ELF-1 (cell line): ENCODE measurements at places on chromosomes 2 and 18.
A peak's percentile ranks its signal among the peaks of the same experiment; 100 is the strongest.

DNA sequence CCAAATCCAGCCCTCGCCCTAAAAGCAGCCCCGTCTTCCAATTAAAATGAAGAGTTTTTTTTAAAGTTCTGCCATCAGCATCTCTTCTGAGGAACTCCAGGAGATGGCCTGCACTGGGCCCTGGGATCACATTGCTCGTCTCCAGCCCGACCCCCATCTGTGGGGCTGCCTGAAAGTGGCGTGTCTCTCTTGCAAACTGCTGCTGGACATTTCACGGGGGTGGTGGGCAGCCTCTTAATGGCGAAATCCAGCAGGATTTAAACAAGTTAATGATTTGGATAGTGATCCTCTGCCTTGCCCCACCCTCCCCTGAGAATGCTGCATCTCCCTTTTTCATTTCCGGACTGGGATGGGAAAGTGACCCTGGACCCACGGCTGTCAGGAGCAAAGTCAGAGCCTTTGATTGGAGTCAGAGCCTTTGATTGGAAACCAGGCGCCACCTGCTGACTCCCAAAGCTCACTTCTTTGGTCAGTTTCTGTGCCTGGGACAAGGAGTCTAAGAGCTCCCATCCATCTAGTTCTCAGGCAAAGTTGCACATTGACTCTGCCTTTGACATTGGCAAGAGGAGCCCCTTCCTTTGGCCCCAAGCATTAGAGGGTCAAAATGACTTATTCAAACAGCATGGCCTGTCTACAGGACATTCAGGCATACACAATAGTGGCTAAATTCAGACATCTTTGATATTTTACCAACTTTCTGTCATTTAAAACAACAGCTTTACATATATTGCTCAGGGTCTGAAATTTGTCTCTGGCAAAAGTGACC is 155.2 kb downstream of the SH3BP4 start:
- DNase-seq = peak; percentile 82

DNA sequence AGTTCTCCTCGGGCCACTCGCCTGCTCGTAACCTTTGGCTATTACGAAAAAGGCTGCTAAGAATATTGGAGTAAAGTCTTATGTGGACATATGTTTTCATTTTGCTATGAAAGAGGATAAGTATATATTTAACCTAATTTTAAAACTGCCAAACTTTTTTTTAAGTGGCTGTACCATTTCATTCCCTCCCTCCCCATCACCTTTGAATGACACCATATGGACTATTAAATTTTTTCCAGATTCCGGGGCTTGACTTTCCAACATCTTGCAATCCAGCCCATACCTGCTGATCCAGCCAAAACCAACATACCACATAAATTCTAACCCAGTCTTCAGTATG is 31.5 kb downstream of the REEP1 start:
- DNase-seq = no peak

- peak; percentile 54 for DNase-seq
Observed at GRCh38 chr2:105397025-105397722, 1.7 kb downstream of the FHL2 start.

DNA sequence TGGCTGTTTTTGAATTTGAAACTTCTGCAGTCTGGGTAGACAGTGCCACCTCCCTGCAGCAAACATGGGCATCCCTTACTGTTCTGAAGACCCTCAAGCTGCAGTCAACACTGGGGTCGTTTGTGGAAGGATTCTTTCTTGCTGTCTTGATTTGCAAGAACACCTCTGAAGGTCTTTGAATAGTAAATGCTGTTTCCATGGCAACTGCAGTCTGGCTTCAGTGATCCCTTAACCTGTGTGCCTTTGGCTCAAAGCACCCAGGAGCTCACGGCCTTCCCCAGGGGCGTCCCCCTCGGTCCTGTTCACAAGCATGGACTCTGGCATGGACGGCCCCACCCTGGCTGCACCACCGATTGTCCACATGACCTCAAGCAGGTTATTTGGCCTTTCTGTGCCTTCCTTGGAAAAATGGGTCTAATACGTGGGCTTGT is 38.3 kb downstream of the LRRFIP1 start:
- peak; percentile 58 for DNase-seq

DNA sequence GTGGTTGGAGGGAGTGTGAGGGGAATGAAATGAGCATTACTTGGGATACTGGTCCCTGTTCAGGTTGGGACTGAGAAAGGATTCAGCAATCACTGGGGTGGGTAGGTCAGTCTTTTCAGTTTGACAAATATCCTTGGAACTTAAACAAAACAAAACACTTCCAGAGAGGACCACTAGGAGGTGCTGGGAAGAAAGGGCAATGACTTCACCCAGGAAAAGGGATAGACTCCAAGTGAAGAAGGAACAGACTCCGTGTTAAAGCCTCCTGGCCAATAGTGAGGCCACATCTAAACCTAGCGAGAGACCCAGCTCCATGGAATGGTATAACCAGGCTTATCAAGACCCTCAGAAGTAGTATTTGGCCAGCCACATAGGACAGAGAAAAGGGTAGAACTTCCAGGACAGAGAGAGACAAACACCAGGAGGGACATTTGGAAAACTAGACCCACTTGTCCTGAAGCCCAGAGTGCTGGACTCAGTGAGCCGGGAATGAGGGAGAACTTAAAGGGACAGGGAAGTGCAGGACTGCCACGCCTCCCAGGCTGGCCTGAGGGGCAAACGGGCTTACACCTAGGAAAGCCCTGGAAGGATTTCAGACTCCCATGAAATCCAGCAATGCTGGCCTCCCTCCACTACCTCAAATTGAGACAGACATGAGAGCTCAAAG is 19.6 kb upstream of the KCNG3 start:
- peak; percentile 86 for DNase-seq

- no peak for DNase-seq
Observed at GRCh38 chr2:138654146-138654545, 126.0 kb downstream of the NXPH2 start.

GRCh38 chr2:134917888-134918525 is 615 bp upstream of the CCNT2 start:
- no peak for DNase-seq

DNA sequence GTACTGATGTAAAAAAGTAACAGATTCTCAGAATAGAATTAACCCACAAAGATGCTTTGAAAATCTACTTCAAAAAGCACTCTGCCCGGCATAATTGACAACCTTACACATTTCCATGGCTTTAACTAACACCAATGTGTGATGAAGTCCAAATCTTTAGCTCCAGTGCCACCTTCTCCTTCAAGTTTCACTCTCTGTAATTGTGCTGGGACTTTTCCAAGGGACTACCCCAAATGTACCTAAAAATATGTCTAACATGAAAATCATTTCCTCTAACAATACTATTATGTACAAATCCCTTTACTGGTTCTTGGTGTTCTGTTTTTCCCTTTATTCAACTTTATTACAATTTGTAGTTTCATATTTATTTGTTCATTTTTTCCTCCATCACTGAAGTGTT is 20.6 kb upstream of the UBE2E3 start:
- DNase-seq = no peak

GRCh38 chr2:5985536-5986385 is 293.6 kb downstream of the SOX11 start:
- no peak for DNase-seq

DNA sequence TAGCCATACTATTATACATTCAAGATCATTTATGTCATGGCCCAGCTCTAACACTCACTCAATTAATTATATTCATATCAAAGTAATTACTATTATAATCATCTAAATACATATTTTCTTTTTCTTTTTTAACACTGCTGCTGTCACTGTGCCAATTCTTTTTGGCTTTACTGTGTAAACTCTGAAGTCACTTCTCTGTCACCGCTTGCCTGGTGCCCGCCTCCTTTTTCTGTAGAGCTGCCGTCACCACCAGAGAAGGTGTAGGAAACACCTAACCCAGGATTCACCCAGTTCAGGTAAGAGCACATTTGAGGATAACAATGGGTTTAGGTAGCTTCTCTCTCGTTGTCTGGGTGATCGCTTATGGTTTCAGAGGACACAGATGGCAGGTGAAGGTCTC is 93.3 kb downstream of the AOX1 start:
- no peak for DNase-seq

GRCh38 chr2:149745396-149746230 is 158.0 kb upstream of the MMADHC start:
- no peak for DNase-seq

DNA sequence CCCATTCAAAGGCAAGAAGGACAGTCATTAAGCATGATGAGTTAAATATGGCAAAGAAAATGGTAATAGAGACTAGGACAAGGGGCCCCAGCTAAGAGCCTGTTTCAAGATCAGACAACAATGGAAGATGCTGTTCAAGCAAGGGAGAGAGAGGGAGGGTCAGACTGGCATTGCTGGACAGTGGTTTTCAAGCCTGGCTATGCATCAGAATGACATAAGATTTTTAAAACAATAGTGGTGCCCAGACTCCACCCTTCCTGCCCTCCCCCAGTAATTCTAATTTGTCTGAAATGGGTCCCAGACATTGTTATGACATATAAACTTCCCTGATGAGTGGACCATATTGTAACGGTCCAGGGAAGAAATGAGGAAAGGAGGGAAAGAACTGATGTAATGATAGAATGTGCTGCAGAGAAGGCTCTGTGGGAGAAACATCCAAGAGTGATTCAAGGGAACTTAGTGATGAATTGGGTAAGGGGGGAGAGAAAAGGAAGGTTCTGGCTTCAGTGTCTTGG is 112.9 kb upstream of the TRIB2 start:
- DNase-seq = no peak

DNA sequence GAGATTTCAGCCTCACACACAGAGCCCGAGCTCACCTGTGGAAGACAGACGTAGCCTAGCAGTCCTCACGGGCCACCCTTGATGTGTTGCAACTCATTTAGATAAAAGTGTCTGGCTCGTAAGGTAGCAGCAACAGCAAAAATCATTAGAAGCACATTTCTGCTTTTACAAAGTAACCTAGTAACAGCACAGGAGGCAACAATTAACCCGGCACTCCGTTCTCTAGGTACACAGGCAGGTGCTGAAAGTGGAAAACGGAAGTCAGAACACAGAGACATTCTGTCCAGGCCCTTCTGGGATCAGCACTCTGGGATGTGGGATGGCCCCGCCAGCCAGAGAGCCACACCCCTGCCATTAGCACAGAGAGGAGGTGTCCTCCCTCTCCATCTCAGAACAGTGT is 99.3 kb downstream of the KLHL29 start:
- no peak for DNase-seq

DNA sequence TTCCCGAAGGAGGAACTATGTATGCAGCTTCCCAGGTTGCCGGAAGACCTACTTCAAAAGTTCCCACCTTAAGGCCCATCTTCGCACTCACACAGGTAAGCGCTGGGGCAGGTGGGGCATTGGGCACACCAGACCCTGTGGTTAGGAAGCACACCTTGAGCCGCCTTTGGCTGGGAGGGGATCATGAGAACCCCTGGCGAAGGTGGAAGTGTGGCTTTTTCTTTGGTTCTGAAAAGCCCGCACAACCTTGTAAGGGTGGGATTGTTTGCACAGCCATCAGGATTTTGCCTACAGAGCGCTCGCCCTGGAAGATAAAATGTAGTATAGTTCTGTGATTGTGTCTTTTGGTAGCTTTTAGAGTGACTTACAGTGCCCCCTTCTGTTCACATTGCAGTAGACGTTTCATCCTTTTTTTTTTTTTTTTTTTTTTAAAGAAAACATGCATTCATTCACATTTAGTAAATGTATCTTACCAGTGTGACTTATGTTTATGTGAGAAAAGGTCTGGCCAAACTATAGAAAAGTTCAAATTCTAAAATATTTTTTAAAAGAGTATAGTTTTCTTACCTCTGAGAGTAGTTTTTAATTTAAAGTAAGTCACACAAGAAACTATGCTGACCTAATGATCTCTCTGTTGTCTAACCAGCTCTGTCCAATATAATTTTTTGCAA is 5.3 kb downstream of the KLF11 start:
- DNase-seq = no peak

GRCh38 chr2:20624884-20625485 is 25.9 kb downstream of the HS1BP3 start:
- no peak for DNase-seq

DNA sequence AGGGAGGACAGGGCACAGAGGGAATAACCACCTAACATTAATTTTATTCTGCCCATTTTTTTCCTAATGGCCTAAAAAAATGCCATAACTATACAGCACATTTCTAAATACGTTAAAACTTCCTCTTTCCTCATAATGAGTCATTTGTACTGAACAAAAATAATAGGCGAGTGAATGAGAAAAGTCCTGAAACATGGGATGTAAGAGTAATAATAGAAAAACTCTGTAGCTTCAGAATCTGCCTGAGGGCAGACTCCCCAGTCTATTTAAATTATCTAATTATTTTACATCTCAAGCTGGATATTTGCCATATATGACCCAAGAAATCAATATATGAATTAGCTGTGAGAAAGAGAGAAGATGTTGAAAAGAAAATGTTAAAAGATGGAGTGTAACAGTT is 285.1 kb downstream of the TMX3 start:
- DNase-seq = no peak

GRCh38 chr2:177586154-177586553 is 193.6 kb downstream of the AGPS start:
- no peak for DNase-seq

GRCh38 chr2:229485857-229486256 is 214.8 kb upstream of the PID1 start:
- DNase-seq = no peak

GRCh38 chr18:9069601-9070000 is 32.9 kb upstream of the NDUFV2 start:
- DNase-seq = peak; percentile 27

DNA sequence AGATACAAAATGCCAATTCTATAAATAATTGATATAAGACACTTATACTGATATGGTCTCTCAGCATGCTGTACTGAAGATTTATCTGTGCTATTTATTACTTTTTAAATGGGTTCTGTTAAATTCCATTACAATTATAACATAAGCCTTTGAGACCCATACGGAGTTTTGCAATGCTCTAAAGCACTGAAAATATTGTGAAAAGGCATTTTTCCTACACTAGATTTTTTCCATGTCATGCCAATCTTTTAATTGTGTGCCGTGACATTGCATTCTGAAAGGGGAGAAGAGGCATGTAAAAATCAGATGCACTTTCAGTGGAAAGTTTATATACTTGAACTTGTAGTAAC is 46.5 kb downstream of the EFEMP1 start:
- no peak for DNase-seq

GRCh38 chr2:174633623-174633930 is 36.0 kb upstream of the WIPF1 start:
- DNase-seq = peak; percentile 54

GRCh38 chr2:24740142-24740541 is 53.0 kb downstream of the PTRHD1 start:
- no peak for DNase-seq

GRCh38 chr2:118112771-118113334 is 24.6 kb downstream of the INSIG2 start:
- DNase-seq = no peak
